ENCODE measurements at places on chromosomes 12 and 14.

DNA sequence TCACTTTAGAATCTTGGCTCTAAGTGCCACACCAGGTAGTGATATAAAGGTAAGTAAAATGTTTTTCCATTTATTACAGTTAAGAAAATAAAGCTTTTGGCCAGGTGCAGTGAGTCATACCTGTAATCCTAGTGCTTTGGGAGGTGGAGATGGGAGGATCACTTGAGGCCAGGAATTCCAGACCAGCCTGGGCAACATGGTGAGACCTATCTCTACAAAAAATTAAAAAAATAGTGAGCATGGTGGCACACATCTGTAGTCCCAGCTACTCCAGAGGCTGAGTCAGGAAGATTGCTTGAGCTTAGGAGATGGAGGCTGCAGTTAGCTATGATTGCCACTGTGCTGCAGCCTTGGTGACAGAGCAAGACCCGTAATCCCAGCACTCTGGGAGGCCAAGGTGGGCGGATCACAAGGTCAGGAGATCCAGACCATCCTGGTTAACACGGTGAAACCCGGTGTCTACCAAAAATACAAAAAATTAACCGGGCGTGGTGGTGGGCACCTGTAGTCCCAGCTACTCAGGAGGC lies 5.0 kb downstream of the FANCM start:
- no peak for DNase-seq

DNA sequence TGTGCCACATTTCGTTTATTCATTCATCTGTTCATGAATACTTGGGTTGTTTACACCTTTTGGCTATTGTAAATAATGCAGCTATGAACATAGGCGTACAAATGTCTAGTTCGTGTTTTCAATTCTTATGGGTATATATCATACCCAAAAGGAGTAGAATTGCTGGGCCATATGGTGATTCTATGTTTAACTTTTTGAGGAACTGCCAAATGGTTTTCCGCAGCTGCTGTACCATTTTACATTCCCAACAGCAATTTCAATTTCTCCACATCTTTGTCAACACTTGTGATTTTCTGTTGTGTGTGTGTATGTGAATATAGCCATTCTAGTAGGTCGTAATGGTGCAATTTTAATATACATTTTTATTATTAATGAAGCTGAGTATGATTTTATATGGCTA lies 326.2 kb downstream of the ETNK1 start:
- no peak for DNase-seq

DNA sequence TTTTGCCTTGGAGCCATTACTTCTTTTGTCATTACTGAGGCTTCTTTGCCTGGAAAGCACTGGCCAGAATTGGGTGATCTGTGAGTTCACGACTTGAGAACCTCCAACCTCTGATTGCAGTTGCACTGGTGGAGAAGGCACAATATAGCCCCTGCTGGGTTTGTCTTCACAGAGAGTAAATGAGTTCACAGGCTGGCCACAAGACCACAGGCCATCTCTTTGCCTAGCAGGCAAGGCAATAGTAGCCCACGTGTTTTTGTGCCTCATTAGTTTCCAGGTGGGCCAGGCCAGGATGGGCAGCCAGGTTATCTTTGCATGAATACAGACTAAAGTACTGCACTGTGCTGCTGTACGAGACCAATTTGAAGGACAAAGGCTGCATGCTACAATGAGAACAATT lies 468.8 kb downstream of the NRXN3 start:
- DNase-seq: no peak

DNA sequence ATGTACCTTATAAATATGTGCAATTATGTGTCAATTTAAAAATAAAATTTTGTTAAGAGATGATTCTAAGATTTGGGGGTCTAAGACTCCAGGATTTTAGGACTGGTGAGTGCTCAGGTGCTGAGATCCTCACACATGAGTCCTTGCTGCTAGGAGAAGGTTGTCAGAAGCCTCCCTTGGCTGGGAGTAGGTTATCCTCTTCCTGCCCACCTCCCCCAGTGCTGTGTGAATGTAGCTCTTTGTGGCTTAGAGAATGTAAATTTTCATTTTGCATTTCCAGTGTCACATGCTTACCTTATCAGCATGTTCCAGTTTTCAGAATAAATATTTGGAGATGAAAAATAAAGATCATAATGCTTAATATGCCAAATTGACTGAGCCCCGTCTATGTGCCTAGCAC lies 114.2 kb upstream of the MDM1 start:
- no peak for DNase-seq

DNA sequence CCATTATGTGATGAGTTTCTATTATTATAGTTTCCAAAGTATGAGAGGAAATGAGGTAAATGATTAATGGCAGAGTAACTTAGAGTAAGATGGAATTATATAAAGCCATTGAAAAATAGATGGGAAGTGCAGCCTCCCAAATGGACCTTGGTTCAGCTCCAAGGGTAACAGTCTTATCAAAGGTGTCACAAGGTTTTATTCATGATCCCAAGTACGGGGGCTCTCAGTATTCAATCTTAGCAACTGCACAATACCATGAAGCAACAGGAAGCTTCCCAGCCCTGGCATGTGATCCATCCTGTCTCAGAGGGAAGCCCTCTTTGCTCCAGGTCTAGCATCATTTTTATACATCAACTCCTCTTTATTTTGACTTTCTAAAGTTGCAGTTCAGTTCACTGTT lies 948.2 kb downstream of the GALC start:
- no peak for DNase-seq

GRCh38 chr12:6020930-6021329 lies 75.9 kb upstream of the ANO2 start:
- DNase-seq: no peak

DNA sequence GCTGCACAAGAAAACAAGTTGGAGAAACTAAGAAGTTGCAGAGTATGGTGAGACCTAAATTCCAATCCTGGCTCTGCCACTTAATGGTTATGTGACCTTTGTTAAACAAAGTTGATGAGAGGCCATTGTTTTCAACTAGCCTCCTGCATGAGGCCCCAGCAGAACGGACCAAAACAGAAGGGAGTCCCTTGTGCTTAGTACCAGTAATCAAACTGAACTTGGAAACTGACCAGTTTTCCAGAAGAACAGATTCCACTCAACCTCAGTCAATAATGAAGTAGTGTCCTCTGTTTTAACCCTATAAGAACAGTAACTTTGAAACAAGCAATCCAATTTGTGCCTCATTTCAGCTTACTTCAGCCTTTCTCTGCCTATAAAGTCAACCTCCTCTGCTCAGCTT lies 69.9 kb downstream of the C12orf56 start:
- DNase-seq: peak; percentile 84

- DNase-seq: no peak
Observed at GRCh38 chr14:89296281-89296745, 120.7 kb downstream of the FOXN3 start.

GRCh38 chr12:30531731-30532678 lies 163.7 kb downstream of the IPO8 start:
- DNase-seq: no peak

GRCh38 chr12:92513231-92513730 lies 189.5 kb upstream of the PLEKHG7 start:
- DNase-seq: no peak

DNA sequence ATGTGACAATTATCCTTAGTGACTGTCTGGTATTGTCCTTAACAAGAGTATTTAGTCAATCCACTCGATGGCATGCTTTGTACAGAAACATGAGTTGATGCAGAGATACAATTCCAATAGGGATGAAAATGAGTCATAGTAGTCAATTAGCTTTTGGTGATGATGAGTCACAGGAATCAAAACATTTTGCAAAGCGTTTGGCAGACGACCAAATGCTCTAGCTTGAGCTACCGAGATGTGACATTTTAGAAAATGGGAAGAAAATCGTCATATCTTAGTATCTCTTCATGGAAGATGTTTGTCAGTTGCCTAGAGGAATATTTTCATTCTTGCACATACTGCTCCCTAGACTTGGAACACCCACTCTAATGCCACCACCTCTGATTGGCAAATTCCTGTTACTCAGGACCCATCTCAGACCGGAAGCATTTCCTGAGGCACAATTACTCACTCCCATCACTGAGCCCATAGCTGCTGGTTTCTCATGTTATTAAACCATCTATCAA lies 95.0 kb downstream of the LMNTD1 start:
- peak; percentile 89 for DNase-seq

GRCh38 chr14:93960108-93960475 lies 16.3 kb downstream of the ASB2 start:
- no peak for DNase-seq

GRCh38 chr12:56188778-56189098 lies 545 bp downstream of the SMARCC2 start:
- no peak for DNase-seq

DNA sequence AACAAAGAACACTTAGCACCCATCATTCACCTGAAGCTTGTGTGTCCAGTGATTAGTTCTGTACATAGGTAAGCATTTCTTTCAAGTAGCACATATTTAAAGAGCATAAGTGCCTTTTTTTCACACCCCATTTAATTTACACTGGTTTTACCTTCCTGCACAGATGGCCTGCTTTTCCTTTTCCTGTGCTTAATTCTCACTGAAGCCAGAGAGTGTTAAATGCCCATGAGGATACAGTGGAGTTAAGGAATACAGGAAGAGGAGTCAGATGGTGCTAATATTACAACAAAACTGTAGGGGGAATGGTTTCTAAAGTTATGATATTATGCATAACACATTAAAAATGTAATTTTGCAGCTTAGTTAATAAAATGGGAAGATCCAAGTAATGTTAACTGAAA lies 31.0 kb upstream of the SLC38A1 start:
- no peak for DNase-seq

DNA sequence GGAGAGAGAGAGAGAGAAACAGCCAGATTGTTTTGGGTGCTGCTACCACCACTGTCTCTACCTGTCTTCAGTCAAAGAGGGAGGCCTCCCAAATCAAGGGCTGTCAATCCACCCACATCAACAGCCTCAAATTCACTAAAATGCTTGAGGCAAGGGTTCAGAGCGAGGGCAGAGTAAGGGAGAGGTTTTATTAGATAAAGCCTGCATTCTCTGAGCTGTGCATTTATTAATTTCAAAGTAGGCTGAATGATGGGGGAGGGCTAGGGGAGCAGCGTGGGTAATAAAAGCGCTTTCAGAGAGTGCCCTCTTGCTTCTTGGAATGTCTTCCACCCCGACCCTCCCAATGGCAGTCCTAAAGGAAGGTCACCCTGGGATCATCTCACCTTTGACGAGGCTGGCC lies 636.5 kb upstream of the TBX3 start:
- no peak for DNase-seq

GRCh38 chr12:11753150-11753499 lies 103.7 kb downstream of the ETV6 start:
- DNase-seq: no peak

DNA sequence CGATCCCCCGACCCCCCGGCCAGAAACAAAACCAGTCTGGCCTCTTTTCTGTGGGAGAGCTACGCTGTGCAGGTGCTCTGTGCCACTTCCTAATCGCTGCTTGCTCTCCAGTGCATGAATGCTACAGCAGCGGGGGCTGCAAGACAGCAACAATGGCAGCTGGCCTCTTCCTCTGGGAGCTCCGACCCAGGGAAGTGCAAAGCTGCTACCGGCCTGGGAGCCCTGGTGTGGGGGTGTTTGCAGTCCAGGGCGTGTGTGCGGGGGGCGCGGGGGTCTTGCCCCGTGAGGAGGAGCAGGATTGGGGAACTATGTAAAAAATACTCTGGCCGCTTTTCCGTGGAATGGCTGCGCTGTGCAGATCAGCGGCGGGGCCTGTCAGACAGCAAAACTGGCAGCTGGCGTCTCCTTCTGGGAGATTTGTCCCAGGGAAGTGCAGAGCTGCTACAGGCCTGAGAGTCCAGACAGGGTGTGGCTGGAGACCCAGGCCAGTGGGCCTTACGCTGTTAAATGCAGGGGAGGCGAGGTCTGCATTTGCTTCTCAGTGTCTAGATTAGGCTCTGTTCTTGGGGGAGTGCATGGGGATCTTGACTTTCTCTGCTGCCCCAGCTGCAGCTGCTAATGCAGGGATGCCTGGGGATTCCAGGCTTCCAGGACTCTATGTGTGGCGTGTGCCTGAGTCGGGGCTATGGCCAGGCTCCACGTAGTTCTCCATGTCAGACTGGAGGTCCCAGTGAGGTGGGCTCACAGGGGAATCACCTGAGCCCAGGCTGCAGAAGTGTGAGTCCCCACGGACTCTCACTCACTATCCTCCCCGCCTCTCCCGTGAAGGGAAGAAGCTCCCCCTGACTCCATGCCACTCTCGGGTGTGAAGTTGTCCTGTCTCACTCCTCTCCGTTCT lies 344.5 kb downstream of the AEBP2 start:
- DNase-seq: no peak

DNA sequence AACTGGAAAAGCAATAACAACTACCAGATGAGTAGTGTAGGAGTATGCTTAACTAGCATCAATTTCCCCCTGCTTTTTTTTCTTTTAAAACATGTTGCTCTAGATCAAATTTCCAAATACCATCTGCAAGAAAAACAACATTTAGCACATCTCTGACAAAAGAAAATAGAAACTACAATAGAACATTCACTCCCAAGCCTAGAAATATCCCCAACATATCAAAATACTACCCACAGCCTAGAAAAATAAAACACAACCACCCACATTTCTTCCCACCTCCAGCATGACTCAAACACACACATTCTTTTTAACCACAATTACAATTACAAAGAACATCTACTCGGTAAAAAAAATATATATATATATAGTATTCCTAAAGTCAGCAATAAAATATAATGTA lies 120.0 kb downstream of the PPFIA2 start:
- DNase-seq: no peak

DNA sequence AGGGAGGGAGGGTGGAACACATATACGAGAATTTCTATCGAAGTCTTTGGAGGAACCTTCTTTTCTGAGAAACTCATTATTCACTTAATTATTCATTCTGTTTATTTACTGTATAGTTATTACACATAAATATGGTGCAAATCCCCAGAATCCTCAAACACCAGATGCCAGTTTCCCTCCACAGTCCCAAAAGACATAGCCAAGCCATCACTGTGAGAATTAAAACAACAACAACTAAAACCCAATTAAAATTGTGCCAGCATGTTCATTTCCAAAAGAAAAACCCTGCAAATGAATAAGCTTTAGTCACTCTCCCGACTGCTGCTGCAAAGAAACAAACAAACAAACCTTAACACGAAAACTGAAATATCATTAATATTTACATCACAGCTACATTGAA lies 173.5 kb downstream of the EFCAB11 start:
- DNase-seq: no peak

- no peak for DNase-seq
Observed at GRCh38 chr12:92563819-92564218, 139.0 kb upstream of the PLEKHG7 start.

- DNase-seq: peak; percentile 68
Observed at GRCh38 chr12:103503546-103504480, 8.0 kb upstream of the C12orf42 start.

DNA sequence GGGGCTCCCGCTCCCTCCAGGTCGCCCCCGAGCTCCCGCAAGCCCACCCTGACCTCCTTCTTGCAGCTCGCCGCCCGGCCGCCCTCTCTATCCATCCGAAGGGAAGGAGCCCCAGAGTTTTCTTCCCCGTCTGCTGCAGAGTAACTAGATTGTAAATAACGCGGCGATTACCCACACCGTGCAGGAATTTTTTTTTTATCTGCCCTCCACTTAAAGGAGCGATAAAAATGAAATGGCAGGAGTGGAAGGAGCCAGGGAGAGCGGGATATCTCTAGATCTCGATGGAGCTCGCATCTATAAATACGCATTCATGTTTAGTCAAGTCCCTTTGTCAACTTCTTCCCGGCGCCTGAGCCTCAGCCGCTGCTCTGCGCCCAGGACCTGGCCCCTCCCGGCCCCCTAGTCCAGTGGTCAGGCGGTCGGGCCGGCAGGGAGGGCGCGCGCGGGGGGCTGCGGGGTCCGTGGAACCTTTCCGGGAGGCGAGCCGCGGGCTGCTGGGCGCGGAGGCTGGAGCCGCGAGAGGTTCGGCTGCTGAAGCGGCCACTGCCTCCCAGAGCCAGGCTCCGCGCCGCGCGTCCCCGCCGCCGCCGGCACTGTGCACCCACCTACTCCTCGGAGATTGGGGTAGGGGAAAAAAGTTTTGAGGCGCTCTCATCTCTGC lies 386.0 kb downstream of the BCAT1 start:
- peak; percentile 24 for DNase-seq
